Endothelial cell of coronary artery (primary cell): ENCODE measurements at places on chromosomes 12 and 14. TPM values are rescaled to one million over a fixed set of nuclear protein-coding genes. Genes with fewer than 3 reads are reported as not detected.

LGR5 gene
- not detected in 2 replicates for total RNA-seq

SLC25A47 gene
- not detected in 2 replicates for total RNA-seq

GALNT6 gene
- 76.9 and 80.1 TPM in 2 replicates for total RNA-seq

CLECL1 gene
- not detected in 2 replicates for total RNA-seq

KMT2D gene
- 36.2 and 58.5 TPM in 2 replicates for total RNA-seq

SLCO1B3 gene
- total RNA-seq = not detected in 2 replicates

MIP gene
- total RNA-seq = not detected in 2 replicates

SLC35F4 gene
- total RNA-seq = not detected in 2 replicates

RAPGEF3 gene
- total RNA-seq = 26.9 and 27.4 TPM in 2 replicates

GMPR2 gene
- total RNA-seq = 76.5 and 85.2 TPM in 2 replicates

TAS2R50 gene
- 1.8 and 4.0 TPM in 2 replicates for total RNA-seq

CFAP73 gene
- not detected in 2 replicates for total RNA-seq

EMP1 gene
- 77.0 and 119 TPM in 2 replicates for total RNA-seq

E2F7 gene
- total RNA-seq = 7.8 and 9.8 TPM in 2 replicates

KRT77 gene
- total RNA-seq = not detected in 2 replicates

OR8S1 gene
- total RNA-seq = not detected in 2 replicates
